CD4-positive, alpha-beta T cell treated with Interleukin-12 subunit alpha and Interleukin-12 subunit beta, for 1 hour (primary cell): ENCODE measurements at places on chromosomes 3 and 15.
A peak's percentile ranks its signal among the peaks of the same experiment; 100 is the strongest.

DNA sequence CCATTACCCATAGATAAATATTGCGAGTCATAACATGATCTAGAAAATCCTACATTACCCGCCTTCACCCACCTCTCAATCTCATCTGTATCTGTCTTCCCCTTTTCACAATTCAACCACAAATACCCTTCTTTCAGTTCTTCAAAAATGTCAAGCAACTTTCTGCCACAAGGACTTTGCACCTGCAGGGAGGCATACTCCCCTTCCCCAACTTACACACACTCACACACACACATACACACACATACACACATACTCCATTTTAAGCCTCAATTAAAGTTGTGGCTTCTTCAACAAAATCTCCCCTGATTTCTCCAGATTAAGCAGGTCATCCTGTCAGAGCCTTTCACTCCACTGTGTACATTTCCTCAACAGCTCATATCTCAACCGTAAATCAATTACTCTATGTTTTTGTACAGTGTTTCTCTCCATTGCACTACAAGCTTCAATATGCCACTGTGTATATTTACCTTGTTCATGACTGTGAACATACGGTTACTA lies 33.1 kb upstream of the CCDC50 start:
- DNase-seq: no peak

DNA sequence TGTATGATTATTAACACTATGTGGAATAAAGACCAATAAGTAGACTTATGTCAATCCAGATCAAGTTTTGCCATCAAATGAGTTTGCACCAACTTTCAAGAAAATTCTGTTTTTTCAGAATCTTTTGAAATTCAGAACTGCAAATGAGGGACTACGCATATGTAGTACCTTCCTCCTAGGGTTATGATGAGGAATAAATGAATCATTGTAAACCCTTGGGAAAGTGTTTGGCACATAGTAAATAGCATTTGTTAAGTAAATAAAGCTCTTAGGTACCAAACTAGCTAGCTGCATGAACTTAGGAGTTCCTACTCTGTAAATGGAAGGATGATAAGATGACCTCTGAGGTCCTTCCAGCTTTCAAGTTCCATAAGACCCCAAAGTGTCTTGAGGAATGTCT lies 242.6 kb upstream of the SETMAR start:
- no peak for DNase-seq

DNA sequence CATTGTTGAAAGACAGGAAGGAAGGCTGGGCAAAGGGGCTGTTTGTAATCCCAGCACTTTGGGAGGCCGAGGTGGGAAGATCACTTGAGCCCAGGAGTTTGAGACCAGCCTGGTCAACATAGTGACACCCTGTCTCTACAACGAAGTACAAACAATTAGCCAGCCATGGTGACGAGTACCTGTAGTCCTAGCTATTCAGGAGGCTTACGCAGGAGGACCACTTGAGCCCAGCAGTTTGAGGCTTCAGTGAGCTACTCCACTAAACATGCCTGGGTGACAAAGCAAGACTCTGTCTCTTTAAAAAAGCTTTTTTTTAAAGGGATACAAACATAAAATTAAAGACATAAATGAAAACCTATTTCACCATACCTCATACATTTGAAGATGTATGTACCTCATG lies 11.1 kb downstream of the SERP1 start:
- no peak for DNase-seq

- DNase-seq: peak; percentile 47
Observed at GRCh38 chr3:170222647-170223541, 670 bp downstream of the PRKCI start.

DNA sequence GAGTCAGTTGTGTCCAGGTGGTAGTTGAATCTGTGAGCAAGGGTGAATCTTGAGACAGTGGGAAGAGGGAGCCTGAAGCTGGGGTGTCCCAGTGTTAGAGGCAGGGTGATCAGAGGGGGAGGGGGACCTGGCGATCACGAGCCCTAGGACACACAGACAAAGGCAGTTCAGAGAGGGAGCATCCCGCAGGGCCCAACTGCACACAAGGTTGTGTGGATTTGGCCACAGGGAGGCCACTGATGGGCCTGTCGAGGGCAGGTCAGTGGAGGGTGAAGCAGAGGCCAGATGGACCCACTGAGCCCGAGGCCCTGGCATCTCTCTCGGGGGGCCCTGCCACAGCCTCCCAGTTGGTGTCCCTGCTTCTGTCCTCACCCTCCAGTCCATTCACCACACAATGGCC lies 48.6 kb upstream of the SMAD6 start:
- no peak for DNase-seq

DNA sequence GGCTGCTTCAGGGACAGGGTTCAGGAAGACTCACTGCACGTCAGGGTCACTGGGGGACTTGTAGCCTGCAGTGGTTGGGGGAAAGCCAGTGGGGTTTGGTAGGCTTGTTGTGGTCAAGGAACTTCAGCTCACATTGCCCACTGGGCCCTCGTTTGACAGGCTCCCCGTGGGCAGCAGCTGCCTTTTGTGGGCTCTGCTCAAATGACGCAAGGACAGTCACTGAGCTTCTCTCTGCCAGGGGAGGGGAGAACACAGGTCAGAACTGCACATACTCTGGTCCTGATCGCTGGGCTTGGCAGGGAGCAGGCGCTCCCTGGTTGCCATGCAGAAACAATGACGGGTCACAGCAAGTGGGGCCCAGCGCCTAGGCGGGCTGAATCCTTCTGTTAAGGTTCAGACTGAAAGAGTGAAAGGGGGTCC lies 45.5 kb downstream of the FAM174B start:
- DNase-seq: no peak

DNA sequence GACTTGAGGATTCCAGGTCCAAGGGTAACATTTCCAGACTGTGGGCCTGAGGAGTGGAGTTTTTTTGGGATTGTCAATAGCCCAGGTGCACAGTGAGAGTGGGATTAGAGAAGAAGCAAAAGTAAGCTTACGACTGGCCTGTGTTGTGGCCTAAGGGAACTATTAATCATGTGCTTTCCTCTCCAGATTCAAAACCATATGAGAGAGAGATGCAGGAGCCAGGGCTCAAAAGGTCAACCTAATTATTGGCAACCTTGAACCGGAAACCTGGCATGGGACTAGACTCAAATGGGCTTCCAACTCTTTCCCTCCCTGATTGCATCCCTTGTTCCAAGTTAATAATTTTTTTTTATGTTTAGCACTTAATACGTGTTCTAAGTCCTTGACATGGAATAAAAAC lies 242.1 kb upstream of the THRB start:
- DNase-seq: no peak

DNA sequence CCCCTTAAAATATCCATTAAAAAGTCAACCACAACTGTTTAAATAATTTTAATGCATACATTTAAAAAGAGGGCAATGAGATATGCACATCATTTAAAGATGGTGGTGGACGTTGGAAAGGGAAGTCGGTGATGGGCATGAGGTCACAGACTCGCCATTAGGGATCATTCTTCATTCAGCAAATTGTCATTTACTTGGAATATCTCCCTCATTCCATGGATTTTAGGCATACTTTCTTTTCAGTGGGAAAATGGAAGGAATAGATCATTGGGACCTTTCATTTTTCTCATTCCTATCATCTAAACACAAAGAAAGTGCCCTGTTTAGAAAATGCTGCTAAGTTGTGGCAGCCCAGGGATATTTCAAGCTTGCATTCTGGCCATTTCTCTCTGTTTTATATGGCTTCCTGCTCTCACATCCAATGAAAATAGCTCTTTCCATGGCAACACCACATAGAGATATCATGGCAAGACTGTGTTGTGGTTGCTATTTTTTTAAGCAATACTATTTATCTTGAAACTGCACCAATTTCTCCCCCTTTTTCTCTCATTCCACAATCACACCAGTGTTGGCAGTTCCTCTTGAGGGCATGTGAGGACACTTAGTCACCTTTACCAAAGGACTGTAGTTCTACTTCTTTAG lies 40.7 kb upstream of the LMCD1 start:
- no peak for DNase-seq

- no peak for DNase-seq
Observed at GRCh38 chr3:177633671-177634207, 436.5 kb upstream of the TBL1XR1 start.

GRCh38 chr3:145952536-145952935 lies 208.4 kb downstream of the PLOD2 start:
- no peak for DNase-seq

DNA sequence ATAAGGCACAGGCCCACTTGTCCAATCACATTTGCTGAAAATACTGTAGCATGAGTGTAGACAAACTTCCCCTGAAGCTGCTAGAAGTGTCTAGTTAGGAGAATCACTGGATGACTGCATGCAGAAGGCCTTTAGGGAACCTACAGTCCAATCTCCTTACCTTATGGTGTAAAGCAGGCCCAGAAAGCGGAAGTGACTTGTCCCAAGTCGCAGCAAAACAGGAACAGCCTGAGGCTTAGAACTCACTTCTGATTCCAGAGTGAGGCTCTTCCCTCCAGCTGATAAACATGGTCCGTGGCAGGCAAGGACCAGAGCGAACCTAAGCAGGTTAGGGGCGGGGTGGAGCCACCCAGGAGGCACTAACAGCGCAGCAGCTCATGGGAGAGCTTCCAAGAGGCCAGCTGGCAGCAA lies 2.5 kb downstream of the GRAMD2A start:
- DNase-seq: peak; percentile 12

DNA sequence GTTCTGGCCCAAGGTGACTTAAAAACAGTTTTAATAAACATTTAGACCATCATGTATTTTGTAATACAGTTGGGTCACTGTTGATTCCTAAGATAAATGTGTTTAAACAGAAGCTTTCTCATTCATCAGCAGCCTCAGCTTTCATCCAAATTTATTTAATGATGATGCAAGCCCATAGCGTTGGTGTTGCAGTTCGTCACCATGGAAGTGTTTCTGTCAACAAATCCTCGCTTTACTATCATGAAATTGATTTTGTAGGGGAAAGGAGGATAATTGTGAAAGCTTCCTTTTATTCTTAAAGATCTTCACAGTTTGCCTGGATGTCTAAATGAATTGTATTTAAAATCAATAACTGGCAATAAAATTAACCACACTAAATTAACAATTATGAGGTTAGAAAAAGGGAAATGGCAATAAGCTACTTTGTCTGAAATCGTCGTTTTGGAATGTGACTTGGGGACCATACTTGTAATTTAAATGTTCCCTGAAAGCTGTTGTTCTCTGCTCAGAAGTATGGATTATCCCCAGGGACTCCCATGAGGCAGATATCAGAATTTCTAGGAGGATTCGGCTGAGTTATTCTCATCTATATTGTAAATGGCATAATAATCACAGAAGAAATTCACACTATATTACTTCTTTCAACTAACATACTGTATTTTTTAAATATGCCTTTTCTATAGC lies 29.0 kb downstream of the CMSS1 start:
- DNase-seq: no peak

DNA sequence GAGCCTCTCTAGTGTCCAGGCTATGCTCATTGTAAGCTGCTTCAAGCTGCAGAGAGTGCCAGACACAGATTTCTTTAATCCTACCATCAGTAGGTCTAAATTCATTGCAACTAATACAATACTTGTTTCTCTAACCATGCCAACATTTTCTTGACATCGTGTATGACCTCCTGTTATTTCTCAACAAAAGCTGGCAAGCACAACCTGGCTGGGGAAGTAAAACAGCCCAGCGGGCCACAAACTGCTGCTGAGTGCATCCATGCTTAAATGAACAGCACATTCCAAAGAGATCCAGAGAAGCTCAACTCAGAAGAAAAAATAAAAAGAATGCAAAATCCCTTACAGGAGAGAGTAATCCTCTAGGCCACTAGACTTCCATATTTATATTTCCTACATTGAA lies 36.5 kb downstream of the GMNC start:
- DNase-seq: no peak

GRCh38 chr15:100560323-100560722 lies 31.6 kb upstream of the CERS3 start:
- no peak for DNase-seq

GRCh38 chr3:30538791-30539190 lies 67.6 kb upstream of the TGFBR2 start:
- no peak for DNase-seq
